ENCODE measurements at places on chromosomes 1 and 21.
A peak's percentile ranks its signal among the peaks of the same experiment; 100 is the strongest.

GRCh38 chr1:40895601-40896000 lies 33.4 kb upstream of the CITED4 start:
- no peak for DNase-seq

DNA sequence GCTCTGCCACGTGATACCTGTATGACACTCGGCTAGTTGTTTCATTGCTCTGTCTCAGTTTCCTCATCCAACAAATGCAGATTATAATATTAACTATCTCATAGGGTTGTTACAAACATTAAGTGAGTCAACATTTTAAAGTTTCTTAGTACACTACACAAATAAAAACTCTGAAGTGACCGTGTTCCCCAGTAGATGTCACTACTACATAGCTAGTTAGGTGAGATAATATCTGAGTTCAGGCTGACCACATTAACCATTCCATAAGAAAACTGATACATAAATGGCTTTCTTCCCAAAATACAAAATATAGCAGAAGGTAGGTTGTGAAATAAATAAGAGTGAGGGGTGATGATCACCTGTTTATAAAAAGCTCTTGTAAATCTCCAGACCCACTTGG lies 214.1 kb downstream of the NUF2 start:
- DNase-seq, result no peak

DNA sequence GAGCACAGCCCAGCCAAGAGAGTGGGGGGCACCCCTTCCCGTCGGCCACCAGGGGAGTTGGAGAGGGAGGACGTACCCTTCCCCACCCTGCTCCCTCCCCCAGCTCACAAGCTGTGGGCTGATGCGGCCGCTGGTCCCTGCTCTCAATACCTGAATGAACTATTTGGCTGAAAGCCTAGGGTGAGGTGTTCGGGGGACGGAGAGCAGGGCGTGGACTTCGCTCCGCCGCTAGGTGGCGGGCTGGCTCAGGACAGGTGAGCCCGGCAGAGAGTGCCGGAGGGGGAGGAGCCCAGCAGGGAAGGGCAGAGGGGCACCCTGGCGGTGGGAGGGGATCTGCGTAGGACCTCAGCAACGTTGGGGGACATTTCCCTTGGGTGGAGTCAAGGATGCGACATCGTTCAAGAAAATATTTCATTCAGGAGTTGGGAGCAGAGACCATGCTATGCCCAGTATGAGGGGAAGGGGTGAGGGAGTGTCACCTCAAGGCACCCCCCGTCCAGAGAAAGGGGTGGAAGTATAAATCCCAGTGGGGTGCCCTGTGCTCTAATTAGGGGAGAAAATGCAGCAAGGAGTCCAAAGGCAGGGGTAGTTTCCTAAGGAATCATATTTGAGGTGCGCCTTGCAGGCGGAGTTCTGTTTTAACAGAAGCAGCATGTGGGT lies 12.0 kb upstream of the RHBG start:
- DNase-seq, result peak; percentile 50

DNA sequence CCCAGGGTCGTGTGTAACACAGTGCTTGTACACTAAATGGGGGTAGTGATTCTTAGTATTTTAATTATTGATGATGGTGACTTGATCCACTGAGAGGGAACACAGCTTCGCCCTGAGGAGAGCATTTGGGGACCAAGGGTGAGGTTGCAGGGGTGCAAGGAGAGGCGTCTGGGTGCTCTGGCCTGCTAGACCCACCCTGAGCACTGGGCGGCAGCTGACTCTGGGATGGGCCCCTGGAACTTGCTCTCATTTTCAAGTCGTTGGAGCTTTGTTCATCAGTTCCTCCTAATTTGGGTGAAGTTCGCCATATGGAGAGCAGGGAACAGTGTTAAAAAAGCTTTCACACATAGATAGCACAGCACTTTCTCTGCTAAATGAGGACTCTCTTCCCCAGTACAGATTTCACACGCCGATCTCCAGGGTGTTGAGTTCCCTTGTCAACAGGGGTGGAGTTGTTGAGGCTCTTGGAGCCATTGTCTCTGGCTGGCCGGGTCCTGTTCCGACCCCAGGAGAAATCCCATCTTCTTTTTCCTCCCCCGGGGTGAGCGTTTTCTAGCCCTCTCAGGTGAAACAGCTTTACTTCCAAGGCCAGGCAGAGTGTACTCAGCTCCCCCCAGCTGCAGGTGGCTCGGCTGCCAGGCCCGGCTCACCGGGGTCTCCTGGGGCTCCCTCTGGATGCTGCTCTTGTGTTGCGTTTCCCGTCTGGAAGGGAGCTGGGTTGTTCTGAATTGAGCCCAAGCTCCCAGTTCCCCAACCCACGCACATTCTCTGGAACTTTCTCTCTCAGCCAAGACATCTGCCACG lies 367.4 kb downstream of the RPS6KC1 start:
- no peak for DNase-seq

DNA sequence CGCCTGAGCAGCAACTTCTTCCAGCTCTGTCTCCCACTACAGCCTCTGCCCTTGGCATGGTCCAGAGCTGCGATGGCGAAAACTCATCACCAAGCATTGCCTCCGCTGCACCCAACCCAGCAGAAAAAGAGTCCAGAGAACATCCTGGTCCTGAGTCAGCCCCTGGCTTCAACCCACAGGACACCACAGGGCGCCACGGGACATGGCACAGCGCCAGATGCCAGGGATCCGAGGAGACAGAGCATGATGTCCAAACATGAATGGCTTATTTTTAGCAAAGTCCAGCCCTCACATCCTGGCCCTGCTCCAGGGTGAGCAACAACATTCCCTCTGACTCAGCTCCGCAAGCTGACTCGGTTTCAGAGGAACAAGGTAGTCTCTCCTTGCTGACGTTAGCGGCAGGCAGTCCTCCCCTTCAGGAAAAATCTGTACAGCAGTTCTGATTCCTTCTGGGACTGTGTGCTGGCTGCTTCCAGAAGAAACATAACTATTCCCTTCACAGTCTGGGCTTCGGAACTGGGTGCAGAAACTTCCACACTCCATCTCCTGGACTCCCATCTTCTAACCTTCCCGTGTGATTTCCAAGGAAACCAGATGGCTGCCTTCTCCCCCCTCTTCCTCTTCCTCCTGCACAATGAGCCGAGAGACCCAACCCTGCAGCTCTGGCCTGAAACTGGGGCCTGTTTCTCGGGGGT lies 131.3 kb downstream of the TOMM20 start:
- peak; percentile 60 for DNase-seq

GRCh38 chr1:240672132-240672811 lies 60.3 kb upstream of the GREM2 start:
- DNase-seq, result no peak

DNA sequence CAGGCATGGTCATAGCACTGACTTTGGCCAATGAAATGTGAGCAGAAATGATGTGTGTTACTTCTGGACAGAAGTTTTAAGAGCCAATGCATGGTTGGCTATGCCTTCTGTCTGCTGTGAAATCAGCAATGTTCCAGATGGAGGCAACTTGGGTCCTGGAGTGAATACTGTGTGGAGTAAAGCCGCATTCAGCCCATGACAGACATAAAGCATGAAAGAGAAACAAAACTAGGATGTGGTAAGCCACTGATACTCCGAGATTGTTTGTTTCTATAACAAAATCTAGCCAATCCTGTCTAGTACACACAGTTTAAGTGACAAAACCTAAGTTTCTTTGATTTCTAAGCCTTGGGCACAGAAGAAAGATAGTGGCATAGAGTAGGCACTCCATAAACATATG lies 47.1 kb upstream of the ARHGAP29 start:
- DNase-seq, result no peak

GRCh38 chr21:15011967-15012366 lies 52.8 kb downstream of the NRIP1 start:
- no peak for DNase-seq

DNA sequence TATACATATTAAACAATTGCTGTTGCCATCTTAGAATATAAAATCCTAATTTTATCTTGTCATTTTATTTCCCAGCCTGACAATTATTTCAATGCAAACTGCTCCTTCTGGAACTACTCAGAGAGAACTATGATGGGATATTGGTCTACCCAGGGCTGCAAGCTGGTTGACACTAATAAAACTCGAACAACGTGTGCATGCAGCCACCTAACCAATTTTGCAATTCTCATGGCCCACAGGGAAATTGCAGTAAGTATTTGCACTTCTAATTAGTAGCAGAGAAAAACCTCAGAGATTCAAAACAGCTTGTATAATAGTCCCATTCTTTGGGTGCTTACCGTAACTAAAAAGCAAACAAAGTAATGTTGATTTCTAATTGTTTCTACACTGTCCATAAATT lies 167.2 kb downstream of the ADGRL2 start:
- no peak for DNase-seq

- DNase-seq, result no peak
Observed at GRCh38 chr1:26602378-26602959, 72.9 kb downstream of the RPS6KA1 start.

DNA sequence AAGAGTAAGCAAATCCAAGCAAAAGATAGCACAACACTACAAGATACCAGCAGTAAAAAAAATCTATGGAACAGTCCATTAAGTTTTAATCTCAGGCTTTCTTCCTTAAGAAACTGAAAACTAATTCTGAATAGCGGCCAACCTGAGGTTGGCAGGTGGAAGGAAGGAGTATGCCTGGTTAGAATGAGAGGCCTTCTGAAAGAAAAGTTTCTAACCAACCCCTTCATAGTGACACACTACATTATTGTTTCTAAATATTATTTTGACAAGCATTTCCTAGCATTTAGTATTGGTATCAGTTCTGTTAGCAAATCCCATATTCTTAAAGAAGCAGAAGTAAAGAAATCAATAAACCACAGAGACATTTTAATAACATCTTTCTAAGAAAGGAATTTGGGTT lies 205.7 kb upstream of the PTBP2 start:
- no peak for DNase-seq

DNA sequence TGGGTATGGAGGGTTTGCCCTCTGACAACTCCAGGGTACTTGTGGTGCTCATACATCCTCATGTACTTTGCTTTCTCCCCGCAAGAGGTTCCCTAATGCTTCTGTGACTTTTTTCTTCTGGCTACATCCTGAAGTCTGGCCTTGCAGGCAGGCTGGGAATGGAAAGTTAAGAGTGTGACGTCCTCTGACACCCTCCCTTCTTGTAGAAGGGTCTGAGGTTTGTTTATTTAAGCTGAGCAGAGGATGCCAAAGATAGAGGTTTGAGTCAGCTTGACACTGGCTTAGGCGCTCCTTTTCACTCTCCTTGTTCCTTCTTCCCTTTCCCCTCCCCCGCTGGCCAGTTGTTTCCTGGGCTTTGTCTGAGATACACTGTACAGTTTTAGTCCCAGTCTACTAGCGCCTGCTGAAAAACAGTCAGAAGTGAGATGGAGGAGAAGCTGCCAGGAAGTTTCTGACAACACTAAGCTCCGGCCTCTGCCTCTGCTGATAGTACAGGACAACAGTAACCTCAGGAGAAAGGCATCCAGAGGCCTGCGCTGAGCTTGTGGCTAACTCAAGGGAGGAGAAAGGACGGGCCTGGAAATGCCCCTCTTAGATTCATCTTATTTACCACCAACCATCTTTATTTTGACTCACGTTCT lies at the start of gene MACF1:
MACF1 (plus strand) TSS at position 255 of the 641 bp plus-strand sequence; CDS start at position 583, 328 bp downstream.
- peak; percentile 56 for DNase-seq

DNA sequence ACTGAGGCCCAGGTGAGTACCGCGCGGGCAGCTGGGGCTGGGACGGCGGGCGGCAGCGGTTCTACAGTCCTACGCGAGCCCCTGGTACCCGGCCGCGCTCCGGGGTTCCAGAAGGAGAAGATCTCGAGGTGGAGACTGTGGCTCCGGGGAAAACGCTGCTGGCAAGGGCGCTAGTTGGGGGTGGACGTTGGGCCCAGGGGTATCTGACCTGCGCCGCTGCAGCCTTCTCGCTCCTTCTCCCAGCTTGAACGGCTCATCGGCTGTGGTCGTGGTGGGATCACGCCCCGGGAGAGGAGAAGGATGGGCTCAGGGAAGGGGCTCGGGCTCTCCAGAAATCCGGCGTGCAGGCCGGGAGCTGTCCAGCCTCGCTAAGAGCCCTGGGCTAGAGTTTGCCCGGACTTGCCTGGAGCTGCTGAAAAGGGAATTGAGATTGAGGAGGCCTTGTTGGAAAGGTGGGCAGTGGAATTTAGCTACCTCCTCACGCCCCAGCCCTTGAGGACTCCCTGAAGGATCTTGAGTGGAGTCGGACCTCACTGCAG lies 1.1 kb upstream of the POU3F1 start:
- DNase-seq, result no peak

GRCh38 chr1:228073857-228074545 lies 8.5 kb upstream of the ARF1 start:
- DNase-seq, result no peak

GRCh38 chr1:108046026-108046425 lies 81.0 kb upstream of the VAV3 start:
- no peak for DNase-seq

GRCh38 chr1:229223498-229223897 lies 47.4 kb upstream of the RAB4A start:
- no peak for DNase-seq

DNA sequence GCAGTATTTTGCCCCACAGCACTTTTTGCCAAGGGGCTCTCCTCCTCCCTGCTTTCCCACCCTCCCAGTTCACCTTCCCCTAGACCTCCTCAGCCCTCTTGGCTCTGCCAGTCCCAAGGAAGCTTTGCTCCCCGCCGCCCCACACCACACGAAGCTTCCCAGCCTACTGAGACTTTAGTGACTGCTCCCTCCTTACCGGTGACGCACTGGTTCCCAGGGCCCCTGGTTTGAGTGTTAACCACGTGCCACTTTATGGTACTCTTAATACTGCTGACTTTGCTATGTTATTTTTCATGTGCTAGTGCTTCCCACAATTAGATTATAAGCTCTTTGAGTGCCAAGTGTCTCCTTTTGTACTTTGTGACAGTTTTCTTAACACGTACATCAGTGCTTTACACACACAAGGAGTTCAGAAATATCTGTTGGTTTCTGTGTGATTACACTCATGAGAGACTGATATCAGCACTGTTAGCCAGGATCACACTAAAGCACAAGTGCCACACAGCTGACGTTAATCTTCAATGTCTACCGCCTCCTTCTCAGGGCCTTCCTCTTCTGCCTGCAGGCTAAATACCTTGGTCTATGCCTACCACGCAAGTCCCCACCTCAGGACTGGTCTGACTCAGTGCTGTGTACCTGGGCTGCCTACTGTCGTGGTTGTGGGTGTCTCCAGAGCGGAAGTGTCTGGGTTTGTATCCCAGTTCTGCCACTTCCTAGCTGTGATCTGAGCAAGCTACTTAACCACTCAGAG lies 61.0 kb downstream of the DNTTIP2 start:
- DNase-seq, result no peak

DNA sequence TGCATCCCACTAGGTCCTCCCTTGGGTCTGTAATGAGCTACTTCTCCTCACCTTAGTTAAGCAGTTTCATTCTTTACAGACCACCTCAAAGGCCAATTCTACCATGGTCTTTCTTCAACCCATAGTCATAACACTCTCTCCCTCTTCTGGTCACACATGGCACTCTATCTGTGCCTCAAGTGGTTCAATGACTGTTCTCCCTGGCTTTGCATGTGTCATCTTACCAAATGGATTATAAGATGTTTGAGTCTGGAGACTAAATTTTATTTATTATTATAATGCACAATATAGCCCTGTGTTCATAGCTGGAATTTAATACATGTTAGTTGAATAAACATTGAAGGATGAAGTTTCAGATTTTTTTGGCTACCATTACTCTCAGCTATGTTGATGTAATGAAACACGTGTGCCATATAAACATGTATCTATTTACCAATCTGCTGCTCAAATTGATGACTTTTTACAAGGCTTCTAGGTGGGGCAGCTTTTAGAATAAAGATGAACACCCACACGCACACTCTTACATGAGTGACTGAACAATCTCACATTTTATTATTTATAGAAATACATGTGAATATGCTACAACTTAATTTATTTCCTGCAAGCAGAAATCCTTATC lies 102.1 kb downstream of the RUNX1 start:
- DNase-seq, result no peak

Data from H54 (cell line).